GM23338 (cell line): ENCODE measurements at places on chromosomes 6 and 20.

- no peak for DNase-seq
Observed at GRCh38 chr20:59948212-59948611, 8.0 kb downstream of the FAM217B start.

GRCh38 chr6:38307740-38308139 is 332.0 kb downstream of the BTBD9 start:
- no peak for DNase-seq

GRCh38 chr6:28081486-28081751 is 1.1 kb downstream of the ZNF165 start:
- DNase-seq, result no peak

DNA sequence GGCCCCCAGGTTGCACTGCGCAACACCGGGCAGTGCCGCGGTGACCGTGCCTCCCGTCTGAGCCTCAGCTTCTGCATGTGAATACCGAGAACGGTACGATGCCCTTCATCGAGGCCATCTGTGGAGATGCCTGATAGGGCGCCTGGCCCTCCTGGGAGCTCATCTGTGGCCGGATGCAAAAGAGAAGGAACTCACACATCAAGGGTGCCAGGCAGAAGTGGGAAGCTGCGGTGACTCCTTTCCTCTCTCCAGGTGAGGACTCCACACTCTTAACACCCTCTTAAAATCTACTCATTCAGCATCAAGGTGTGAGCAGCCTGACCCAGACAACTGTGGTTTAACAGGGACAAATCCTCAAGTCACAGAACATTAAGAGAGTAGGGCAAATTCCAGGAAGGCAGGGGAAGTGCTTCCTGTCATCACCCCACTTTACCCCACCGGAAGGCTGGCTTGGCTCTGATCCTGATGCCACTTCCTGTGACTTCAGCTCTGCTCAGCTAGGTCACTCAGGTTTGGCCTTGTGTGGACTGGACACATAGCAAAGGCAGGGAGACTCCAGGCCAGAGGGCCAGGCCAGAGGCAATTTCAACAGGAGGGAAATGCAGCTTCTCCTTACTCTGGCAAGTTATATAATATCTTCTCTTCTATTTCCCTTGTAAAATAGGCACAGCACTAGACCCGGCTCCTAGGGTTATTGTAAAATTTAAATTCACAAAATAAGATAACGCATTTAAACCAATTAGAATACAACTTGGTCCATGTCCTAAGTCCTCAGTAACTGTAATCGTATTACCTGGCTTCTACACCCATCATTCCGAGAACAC is 69.4 kb downstream of the CPNE5 start:
- DNase-seq, result no peak

GRCh38 chr6:107645740-107646139 is 155.8 kb downstream of the SOBP start:
- no peak for DNase-seq

GRCh38 chr20:59157961-59158541 is 5.6 kb upstream of the ZNF831 start:
- DNase-seq, result peak; percentile 19

GRCh38 chr6:113824411-113824810 is 32.7 kb upstream of the MARCKS start:
- no peak for DNase-seq

DNA sequence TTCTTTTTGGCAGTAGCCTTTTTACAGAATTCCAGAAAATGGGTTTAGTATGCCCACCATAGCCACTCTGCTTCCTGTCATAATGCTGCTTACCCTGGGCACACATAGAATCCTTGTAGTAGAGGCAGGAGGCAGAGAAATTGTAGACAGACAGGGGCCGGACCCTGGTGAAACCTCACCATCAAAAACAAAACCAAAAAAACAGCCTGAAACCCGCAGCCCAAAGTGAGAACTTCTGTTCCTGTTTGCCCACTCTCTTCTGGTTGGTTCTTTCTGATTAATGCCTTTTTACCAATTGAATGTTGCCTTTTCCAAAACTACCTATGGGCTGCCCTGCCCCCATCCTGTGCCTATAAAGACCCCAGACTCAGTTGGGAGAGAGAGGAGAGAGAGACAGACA is 188.2 kb downstream of the CDKAL1 start:
- DNase-seq, result no peak

GRCh38 chr6:40378071-40378724 is 209.0 kb downstream of the LRFN2 start:
- DNase-seq, result peak; percentile 17
